ENCODE measurements at places on chromosomes 11 and 22. TPM values are rescaled to one million over a fixed set of nuclear protein-coding genes. Genes with fewer than 3 reads are reported as not detected.

FAM180B gene
- not detected for polyA plus RNA-seq

HTR3A gene
- 0.36 TPM for polyA plus RNA-seq

JHY gene
- 0.37 TPM for polyA plus RNA-seq

FKBP2 gene
- 47.4 TPM for polyA plus RNA-seq

TOM1 gene
- polyA plus RNA-seq = 15.7 TPM

C11orf42 gene
- not detected for polyA plus RNA-seq

KCNA4 gene
- polyA plus RNA-seq = 2.5 TPM

NRGN gene
- polyA plus RNA-seq = 0.69 TPM

FAM111B gene
- polyA plus RNA-seq = 0.58 TPM

APOL4 gene
- polyA plus RNA-seq = not detected

OR8K3 gene
- polyA plus RNA-seq = not detected

LRRC55 gene
- 3.3 TPM for polyA plus RNA-seq

CTSC gene
- polyA plus RNA-seq = 6.8 TPM

MRGPRE gene
- polyA plus RNA-seq = 0.28 TPM

ASPHD2 gene
- 18.7 TPM for polyA plus RNA-seq

ADAMTS15 gene
- 1.1 TPM for polyA plus RNA-seq

MYEOV gene
- not detected for polyA plus RNA-seq

CCDC81 gene
- polyA plus RNA-seq = 1.0 TPM

C11orf91 gene
- polyA plus RNA-seq = not detected
